ENCODE measurements at places on chromosomes 12 and 14. TPM values are rescaled to one million over a fixed set of nuclear protein-coding genes. Genes with fewer than 3 reads are reported as not detected.

DNA sequence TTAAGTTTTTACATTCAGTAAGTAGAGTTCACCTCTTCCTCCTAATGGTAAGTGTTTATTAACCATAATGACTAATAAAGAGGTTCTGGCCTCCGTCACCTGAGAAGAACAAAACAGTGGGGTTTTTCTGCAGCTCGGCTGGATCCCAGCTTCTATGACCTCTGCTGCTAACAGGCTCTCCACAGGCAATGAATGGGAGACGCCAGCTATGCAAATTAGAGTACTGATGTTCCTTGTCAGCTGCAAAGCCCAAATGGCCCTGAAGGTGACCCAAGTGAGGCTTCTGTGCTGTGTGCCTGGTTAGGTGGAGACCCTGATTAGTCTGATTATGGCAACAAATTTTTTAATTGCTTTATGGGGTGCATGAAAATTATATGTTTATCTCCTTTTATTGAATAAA lies 218.1 kb downstream of the APAF1 start:
- no peaks in the 10 kb centered on the region for H3K4me1 ChIP-seq
- H3K4me3 ChIP-seq: no peak overlapping the region
- no peak overlapping the region for H3K27ac ChIP-seq
- DNase-seq: no peak

Gene BCL2L2
- 33.5 TPM for total RNA-seq

GRCh38 chr12:40254455-40255085 lies 29.8 kb downstream of the LRRK2 start:
- H3K27me3 ChIP-seq: 0 out of 2 replicates have a peak, but pooled peaks cover 3% of the 10 kb centered on the region
- no peaks in the 10 kb centered on the region for H3K36me3 ChIP-seq
- H3K4me3 ChIP-seq: no peak overlapping the region
- DNase-seq: no peak

- H3K4me3 ChIP-seq: no peak overlapping the region
- H3K4me1 ChIP-seq: peaks cover 1% of the 10 kb centered on the region
- no peaks in the 10 kb centered on the region for H3K36me3 ChIP-seq
- DNase-seq: no peak
These were observed 233.2 kb upstream of the AMIGO2 start for GRCh38 chr12:47312808-47313426.

GRCh38 chr12:105014603-105015002 lies 28.5 kb downstream of the NOPCHAP1 start:
- no peaks in the 10 kb centered on the region for H3K27me3 ChIP-seq
- peaks cover 30% of the 10 kb centered on the region for H3K36me3 ChIP-seq
- H3K4me3 ChIP-seq: no peak overlapping the region

Gene XRCC3
- total RNA-seq: 80.3 TPM

Gene RABGGTA
- 39.2 TPM for total RNA-seq

- H3K4me1 ChIP-seq: peaks cover 5% of the 10 kb centered on the region
- peak overlapping the region; percentile 21 for H3K27ac ChIP-seq
- DNase-seq: peak; percentile 63
- H3K4me3 ChIP-seq: no peak overlapping the region
- no peaks in the 10 kb centered on the region for H3K27me3 ChIP-seq
- no peaks in the 10 kb centered on the region for H3K36me3 ChIP-seq
These were observed 11.8 kb downstream of the COPS7A start for GRCh38 chr12:6735448-6736191.

DNA sequence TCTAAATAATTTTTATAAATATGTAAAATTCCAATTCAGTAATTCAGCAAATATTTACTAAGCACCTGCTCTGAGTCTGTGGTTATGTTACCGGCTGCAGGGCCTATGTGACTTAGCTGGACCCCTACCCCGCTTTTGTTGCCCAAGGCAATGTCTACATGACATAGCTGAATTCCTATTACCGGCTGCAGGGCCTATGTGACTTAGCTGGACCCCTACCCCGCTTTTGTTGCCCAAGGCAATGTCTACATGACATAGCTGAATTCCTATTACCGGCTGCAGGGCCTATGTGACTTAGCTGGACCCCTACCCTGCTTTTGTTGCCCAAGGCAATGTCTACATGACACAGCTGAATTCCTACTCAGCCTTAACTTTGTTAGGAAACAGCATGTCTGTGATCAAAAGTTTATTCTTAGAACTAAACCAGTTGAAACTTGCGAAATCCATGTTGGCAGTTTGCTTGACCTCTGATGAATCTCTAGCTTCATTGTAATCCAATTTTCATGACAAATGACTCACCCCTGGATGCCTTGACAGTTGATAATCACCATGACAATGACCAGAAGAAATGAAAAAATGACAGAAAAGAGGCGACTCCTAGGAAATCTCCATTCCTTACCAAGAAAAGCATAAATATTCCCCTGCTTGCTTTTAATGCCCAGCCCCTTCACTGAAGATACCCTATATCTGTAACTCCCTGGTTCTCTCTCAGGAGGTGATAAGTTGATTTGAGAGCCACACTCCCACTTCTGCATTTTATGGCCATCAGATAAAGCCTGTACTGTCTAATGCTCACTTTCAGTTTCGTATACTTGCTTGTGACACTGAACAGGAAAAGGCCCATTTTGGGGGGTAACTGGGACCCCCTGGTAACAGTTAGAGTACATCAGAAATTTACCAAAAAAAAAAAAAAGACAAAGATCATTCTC lies 148.4 kb upstream of the SYT10 start:
- no peaks in the 10 kb centered on the region for H3K27me3 ChIP-seq
- peaks cover 39% of the 10 kb centered on the region for H3K4me1 ChIP-seq
- peak overlapping the region; percentile 63 for H3K4me3 ChIP-seq
- no peaks in the 10 kb centered on the region for H3K36me3 ChIP-seq
- peak overlapping the region; percentile 100 for H3K27ac ChIP-seq

GRCh38 chr12:46523863-46524770 lies 151.5 kb upstream of the SLC38A2 start:
- H3K27me3 ChIP-seq: no peaks in the 10 kb centered on the region
- H3K36me3 ChIP-seq: no peaks in the 10 kb centered on the region
- H3K4me1 ChIP-seq: peaks cover 36% of the 10 kb centered on the region
- peak overlapping the region; percentile 75 for H3K27ac ChIP-seq
- peak; percentile 97 for DNase-seq

Gene PLEKHD1
- total RNA-seq: 0.15 TPM

Gene CDKL1
- 7.1 TPM for total RNA-seq

- no peaks in the 10 kb centered on the region for H3K36me3 ChIP-seq
- no peak overlapping the region for H3K4me3 ChIP-seq
- H3K4me1 ChIP-seq: peaks cover 34% of the 10 kb centered on the region
- peak; percentile 75 for DNase-seq
These were observed 781.5 kb downstream of the SLC6A15 start for GRCh38 chr12:84131076-84131475.

Gene OAS2
- total RNA-seq: 10.5 TPM

DNA sequence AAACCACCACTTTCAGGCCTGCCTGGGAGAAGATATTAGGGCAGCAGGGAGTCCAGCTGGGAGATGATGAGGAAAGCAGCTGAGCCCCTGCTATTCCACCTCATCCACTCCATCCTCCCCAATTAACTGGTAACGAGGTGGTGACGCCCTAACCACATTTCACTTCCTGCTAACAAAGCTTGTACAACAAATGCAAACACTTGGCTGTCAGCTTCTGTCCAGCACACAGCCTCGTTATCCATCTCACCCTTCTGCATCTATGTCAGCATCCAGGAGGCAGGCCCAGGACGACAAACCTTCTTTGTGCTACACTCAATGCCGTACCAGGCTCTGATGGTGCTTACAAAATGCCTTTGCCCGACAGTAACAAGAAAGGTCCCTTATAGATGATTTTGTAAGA lies 225.4 kb downstream of the APAF1 start:
- no peak for DNase-seq
- no peaks in the 10 kb centered on the region for H3K36me3 ChIP-seq
- no peak overlapping the region for H3K27ac ChIP-seq

- no peak for DNase-seq
- no peak overlapping the region for H3K4me3 ChIP-seq
- no peaks in the 10 kb centered on the region for H3K36me3 ChIP-seq
- H3K4me1 ChIP-seq: no peaks in the 10 kb centered on the region
These were observed 344.2 kb downstream of the ATP23 start for GRCh38 chr12:58285551-58285950.

DNA sequence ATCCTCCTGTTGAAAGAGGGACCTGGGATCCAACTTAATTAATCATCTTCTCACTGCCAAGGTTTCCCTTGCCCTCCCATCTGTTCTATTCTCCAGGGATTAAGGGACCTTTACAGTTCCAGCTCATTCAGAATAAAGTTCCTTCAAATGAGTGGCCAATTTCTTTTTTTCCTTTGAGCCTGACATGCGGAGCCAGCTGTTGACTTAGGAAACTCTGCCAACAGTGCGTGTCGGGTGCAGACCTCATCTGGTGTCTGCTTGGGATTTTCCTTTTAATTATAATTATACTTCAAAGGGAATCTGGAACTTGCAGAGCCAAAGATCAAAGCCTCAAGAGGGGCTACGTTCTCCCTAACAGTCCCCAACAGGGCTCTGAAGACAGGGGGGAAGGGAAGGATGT lies 64.8 kb downstream of the CCDC60 start:
- H3K36me3 ChIP-seq: no peaks in the 10 kb centered on the region
- H3K4me1 ChIP-seq: no peaks in the 10 kb centered on the region
- H3K27me3 ChIP-seq: peaks cover 19% of the 10 kb centered on the region
- no peak for DNase-seq
- H3K27ac ChIP-seq: no peak overlapping the region

DNA sequence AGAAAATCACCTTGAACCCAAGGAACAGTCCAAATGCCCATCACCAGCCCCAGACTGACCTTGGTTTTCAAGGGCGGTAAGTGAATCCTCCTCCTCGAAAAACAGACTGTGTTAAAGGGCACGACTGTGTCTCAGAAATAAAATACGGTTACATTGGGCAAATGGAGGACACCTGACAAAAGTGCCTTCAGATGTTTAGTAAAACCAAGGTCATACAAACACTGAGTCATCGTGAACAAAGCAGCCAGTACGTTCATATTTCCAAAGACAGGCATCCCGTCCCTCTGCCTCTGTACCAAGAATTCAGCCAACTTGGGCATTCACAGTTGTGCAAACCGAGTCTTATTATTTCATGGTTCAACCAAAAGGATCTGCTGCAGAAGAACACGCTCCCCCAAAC lies 25.9 kb downstream of the FOXN3 start:
- H3K36me3 ChIP-seq: no peaks in the 10 kb centered on the region
- H3K27me3 ChIP-seq: no peaks in the 10 kb centered on the region
- peaks cover 8% of the 10 kb centered on the region for H3K4me1 ChIP-seq
- H3K4me3 ChIP-seq: no peak overlapping the region
- H3K27ac ChIP-seq: no peak overlapping the region

DNA sequence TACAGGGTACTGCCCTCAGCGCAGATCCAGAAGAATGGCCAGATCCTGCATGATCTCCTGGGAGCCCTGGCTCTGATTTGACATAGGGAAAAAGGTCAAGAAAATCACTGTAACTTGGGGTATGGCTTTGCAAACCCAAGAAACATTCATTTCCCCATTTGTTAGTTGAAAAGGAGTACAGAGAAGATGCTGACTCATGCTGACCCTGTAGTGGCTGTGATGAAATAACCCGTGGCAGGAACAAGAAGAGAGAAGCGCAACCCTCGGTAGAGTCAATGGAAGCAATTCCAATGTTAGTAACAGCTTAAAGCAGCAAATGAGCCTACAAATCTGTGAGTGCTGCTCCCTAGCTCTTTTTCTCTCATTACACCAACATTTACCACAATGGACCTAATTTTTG lies 281.6 kb upstream of the NPAS3 start:
- H3K27me3 ChIP-seq: no peaks in the 10 kb centered on the region
- no peak overlapping the region for H3K4me3 ChIP-seq
- no peak overlapping the region for H3K27ac ChIP-seq
- H3K36me3 ChIP-seq: no peaks in the 10 kb centered on the region
- DNase-seq: peak; percentile 10

Gene ACRBP
- total RNA-seq: 0.77 TPM

DNA sequence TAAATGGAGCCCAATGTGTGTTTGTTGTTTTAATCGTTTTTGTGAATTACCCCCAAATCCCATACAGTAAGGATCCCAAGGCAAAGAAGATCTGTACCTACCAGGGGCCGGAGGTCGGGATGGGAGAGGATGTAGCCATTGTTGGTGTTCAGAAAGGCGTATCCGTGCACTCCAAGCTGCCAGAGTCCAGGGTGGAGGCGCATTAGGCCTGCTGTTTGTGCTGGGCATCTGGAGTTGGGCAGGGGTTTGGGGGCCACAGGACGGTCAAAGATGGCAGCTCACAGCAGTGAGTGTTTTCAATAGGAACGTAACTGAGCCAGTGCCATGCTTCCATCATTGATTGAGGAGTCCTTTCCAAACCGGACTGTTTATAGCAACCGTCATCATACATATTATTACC lies 40.2 kb downstream of the CACNA2D4 start:
- H3K4me3 ChIP-seq: no peak overlapping the region
- no peaks in the 10 kb centered on the region for H3K4me1 ChIP-seq
- DNase-seq: no peak

- no peaks in the 10 kb centered on the region for H3K36me3 ChIP-seq
- no peak overlapping the region for H3K4me3 ChIP-seq
- peaks cover 59% of the 10 kb centered on the region for H3K27me3 ChIP-seq
- H3K4me1 ChIP-seq: no peaks in the 10 kb centered on the region
These were observed 237.9 kb downstream of the DACT1 start for GRCh38 chr14:58875613-58876012.

DNA sequence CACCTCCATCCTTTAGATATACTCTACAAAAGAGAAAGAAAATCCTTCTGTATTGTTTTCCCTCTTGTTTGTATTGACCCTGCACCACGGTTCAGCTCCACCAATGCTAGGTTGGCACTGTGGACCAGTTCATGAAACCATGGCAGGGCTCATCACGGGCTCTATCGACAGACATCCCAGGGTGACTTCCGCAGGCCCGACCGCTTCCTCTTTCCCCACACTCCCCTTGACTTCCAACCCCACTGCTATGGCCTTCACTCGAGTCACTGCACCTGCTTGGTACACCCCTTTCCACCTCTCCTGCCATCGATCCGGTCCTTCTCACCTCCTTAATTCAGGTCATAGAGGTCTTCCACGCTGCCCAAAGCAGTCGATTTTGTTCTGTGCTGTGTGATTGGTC lies 21.2 kb upstream of the AKAP5 start:
- no peak for DNase-seq
- no peaks in the 10 kb centered on the region for H3K4me1 ChIP-seq
- peaks cover 49% of the 10 kb centered on the region for H3K36me3 ChIP-seq
- H3K27me3 ChIP-seq: no peaks in the 10 kb centered on the region
- no peak overlapping the region for H3K27ac ChIP-seq

DNA sequence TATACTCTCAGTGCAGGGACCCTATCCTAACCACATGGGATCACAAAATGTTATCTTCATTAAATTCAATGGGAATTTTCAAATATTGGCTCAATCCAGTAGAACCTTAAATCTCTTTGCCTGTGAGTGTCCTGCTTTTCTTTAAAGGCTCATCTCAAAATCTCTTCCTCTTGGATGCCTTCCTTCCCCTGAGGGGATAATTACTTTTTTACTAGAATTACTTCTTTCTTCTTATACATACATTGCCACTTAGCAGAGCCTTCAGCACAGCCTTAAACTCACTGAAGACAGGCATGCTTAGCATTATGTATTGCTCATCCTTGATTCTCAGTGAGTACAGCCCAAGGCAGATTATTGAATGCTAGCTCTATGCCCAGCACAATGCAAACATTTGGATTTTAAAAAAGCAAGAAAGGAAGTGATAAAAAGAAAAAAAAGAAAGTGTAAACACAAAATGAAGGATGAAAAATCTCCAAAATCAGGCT lies 1918.0 kb upstream of the FLRT2 start:
- no peak overlapping the region for H3K4me3 ChIP-seq
- H3K4me1 ChIP-seq: no peaks in the 10 kb centered on the region
- DNase-seq: no peak
- no peak overlapping the region for H3K27ac ChIP-seq
- no peaks in the 10 kb centered on the region for H3K27me3 ChIP-seq

Gene ADAM20
- 0.17 TPM for total RNA-seq

GRCh38 chr12:105935981-105936380 lies 202.8 kb downstream of the NUAK1 start:
- peak; percentile 34 for DNase-seq
- H3K27me3 ChIP-seq: 0 out of 2 replicates have a peak, but pooled peaks cover 5% of the 10 kb centered on the region
- peaks cover 25% of the 10 kb centered on the region for H3K4me1 ChIP-seq
- H3K4me3 ChIP-seq: no peak overlapping the region

All from PC-3 (cell line).